ENCODE measurements at places on chromosomes 2 and 18. TPM values are rescaled to one million over a fixed set of nuclear protein-coding genes. Genes with fewer than 3 reads are reported as not detected.

NEU2 gene
- not detected for total RNA-seq

SLC25A52 gene
- not detected for total RNA-seq

ERBB4 gene
- total RNA-seq: not detected

DNA sequence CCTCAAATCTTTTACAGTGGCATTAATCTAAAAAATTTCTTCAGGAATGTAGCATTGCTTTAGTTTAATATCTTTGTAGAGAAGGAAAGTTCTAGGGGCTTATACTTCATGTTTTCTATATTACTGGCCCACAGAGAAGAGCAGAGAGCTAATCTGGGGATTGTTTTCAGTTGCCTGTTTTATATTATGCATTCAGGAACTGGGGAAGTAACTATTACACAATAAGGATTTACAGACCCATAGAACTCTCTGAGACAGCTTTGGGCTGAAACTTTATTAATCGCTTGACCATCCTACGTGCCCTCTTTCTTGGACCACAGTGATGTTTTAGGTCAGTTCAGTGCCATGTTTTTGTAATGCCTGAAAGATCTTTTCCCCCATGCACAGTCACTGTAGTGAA is 29.9 kb downstream of the BIRC6 start:
- H3K27me3 ChIP-seq: no peaks in the 10 kb centered on the region
- H3K27ac ChIP-seq: no peak overlapping the region
- peaks cover 15% of the 10 kb centered on the region for H3K36me3 ChIP-seq
- DNase-seq: no peak

DNA sequence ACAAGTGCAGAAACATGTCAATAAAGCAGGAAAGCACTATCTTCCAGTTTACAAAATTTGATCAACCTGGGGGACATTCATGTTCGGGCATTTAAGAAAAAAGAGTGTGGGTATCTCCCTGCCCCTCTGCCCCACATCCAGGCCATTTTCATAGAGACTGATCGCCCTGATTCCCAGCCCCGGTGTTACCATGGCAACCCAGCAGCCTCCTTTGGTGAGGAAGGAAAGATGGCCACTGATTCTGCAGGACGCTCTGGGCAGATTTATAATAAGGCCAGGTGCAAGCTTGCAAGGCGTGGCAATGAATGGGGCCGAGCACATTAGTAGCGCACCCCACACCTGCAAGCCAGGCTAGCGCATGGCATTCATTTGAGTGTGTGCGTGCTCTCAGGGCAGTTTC is 36.7 kb upstream of the ARL4C start:
- no peak overlapping the region for H3K27ac ChIP-seq
- no peaks in the 10 kb centered on the region for H3K36me3 ChIP-seq
- H3K4me1 ChIP-seq: no peaks in the 10 kb centered on the region
- DNase-seq: no peak
- no peak overlapping the region for H3K4me3 ChIP-seq
- no peaks in the 10 kb centered on the region for H3K27me3 ChIP-seq

DNA sequence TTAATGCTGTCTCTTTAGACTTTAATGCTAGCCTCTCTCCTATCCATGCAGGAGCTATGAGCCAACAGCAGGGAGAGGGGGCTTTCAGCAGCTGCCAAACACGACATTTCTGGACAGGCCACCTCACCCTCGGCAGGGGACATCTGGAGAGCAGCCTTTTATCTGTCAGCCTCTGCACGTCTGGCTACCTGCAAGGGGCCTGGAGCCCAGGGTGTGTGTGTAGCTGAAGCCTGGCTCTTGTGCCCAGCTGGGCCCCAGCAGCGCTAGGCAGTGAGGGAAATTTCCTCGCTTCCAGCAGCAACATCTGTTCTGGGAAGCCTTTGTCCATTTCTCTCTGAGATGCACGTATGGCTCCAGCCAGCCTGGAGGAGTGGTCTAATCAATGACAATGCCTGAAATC is 728.7 kb upstream of the ID2 start:
- H3K4me1 ChIP-seq: no peaks in the 10 kb centered on the region
- no peaks in the 10 kb centered on the region for H3K36me3 ChIP-seq
- no peak for DNase-seq
- no peak overlapping the region for H3K27ac ChIP-seq
- no peak overlapping the region for H3K4me3 ChIP-seq
